Fibroblast of skin of scalp (primary cell): ENCODE measurements at places on chromosomes 5 and 9.
A peak's percentile ranks its signal among the peaks of the same experiment; 100 is the strongest.

- DNase-seq = no peak
Measured at GRCh38 chr5:168382421-168382820, 91.0 kb downstream of the WWC1 start.

DNA sequence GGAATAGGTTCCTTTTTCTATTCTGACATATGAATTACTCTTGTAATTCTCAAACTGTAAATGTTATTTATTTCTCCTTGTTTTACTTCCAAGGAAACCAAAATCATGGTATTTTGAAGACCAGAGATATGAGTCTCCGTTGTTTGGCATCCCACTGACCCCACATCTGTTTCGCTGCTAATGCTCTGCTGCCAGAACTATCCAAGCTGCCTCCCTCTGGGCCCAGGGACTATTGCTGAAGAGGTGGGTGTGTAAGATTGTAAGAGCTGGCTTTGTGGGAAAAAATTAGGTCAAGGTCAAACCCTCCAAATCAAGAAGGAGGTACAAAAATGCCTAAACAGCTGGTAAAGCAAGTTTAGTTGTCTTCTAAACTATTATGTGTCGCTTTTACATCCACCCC lies 129.4 kb upstream of the MYO10 start:
- no peak for DNase-seq

DNA sequence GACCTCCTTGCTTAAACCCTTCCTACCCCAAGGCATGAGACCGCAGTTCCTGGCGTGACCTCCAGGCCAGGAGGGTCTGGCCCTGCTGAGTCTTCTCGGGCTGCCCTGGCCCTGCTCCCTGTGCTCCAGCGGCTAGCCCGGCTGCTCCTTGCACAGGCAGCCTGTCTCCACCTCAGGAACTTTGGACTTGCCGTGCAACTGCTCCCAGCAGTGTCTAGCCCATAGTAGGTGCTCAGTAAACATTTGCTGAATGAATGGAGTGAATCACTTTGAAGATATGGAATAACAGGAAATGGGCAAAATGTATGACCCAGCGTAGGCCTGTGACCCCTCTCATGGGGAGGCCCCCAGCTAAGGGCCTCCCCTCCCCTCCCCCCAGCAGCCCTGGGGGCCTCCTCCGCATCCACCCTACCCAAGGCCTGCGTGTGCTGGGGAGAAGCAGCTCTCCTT lies 127.1 kb downstream of the ZNF354C start:
- DNase-seq = no peak

DNA sequence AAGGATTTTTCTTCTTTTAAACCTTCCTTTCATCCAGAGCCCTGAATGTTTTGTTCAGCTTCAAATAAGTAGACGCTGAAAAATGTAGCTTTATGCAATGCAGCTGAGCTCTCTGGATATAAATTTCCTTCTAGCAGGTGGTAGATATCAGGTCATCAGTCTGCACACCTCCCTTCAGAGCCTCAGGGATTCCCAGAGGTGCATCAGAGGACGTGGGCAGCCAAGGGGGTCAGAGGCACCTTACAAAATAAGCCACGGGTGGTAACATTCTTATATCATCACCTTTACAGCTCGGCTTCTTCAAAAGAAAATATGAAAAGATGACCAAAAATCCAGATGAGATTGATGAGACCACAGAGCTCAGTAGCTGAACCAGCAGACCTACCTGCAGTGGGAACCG lies 19.3 kb downstream of the MOCS2 start:
- DNase-seq = no peak

- no peak for DNase-seq
Measured at GRCh38 chr5:171989276-171989675, 17.2 kb downstream of the FBXW11 start.

GRCh38 chr9:73565833-73566465 lies 414.3 kb downstream of the ANXA1 start:
- DNase-seq = peak; percentile 7
